Lung (tissue), 17 donors: ENCODE measurements at places on chromosomes 5 and 9.

DNA sequence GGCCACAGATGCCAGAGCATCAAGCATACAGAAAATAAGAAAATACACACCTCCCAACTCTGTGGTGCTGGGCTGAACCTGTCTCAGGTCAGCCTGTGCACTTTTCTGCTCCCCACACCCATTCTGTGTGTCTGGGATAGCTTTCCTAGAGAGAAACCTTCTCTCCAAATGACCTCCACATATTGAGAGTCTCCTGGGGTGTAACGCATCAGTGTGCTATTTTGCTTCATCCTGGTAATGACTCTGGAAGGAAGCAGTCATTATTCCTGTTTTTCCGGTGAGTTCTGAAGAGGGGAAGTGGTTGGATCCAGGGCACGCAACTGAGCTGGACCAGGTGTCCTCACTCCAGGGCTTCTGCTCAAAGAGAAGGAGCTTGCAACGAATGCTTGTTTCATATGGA, 73.2 kb upstream of the SH3PXD2B start:
- no peak overlapping the region for H3K4me3 ChIP-seq
- H3K27ac ChIP-seq: peak overlapping the region; percentile 26
- peak; percentile 51 for DNase-seq
- no peaks in the 10 kb centered on the region for H3K36me3 ChIP-seq

- no peak overlapping the region for H3K27ac ChIP-seq
- no peak for DNase-seq
- no peaks in the 10 kb centered on the region for H3K36me3 ChIP-seq
- no peak overlapping the region for H3K4me3 ChIP-seq
- H3K4me1 ChIP-seq: peaks cover 4% of the 10 kb centered on the region
- H3K27me3 ChIP-seq: no peaks in the 10 kb centered on the region
These were observed 120.6 kb downstream of the SEMA6A start for GRCh38 chr5:116453988-116454411.

DNA sequence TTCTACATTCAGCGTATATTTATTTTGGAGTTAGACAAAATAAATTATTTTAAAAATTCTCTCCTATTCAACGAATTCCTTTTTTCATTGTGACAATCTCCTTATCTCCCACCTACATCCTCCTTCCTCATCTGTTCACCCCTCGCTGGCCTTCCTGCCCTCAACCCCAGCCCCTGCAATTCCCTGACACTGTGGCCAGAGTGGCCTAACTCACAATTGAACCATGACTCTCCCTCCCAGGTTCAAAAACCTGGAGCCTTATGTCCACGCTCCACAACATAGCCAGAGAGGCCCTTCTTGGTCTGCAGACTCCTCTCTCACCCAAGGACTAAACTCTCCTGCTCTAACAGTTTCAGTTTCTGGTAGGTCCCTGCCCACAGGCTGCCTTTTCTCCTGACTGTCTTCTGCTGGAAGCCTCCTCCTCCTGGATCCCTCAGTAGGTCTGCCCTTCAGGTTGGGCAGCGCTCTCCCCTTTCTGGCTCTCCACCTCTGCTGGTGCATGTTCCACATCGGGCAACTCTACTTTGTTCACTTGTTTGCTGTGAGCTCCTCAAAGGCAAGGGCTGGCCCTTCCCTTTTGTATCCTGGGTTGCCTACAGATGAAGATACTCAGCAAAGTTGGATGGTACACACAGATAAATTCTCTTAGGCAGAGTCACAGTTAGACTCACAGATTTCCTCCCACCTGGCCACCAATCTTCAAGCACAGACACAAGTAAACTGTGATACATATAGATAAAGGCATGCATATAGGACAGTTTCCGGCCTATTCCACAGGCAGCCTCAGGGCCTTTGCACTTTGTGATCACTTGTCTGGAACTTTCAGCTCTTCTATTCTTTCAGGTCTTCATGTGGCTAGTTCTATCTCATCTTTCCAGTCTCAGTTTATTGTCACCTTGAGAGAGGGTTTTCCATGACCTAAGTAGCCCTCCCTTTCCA, 19.8 kb upstream of the MYORG start:
- H3K36me3 ChIP-seq: peaks cover 5% of the 10 kb centered on the region
- no peaks in the 10 kb centered on the region for H3K4me1 ChIP-seq
- no peak overlapping the region for H3K4me3 ChIP-seq
- no peak for DNase-seq
- no peak overlapping the region for H3K27ac ChIP-seq

DNA sequence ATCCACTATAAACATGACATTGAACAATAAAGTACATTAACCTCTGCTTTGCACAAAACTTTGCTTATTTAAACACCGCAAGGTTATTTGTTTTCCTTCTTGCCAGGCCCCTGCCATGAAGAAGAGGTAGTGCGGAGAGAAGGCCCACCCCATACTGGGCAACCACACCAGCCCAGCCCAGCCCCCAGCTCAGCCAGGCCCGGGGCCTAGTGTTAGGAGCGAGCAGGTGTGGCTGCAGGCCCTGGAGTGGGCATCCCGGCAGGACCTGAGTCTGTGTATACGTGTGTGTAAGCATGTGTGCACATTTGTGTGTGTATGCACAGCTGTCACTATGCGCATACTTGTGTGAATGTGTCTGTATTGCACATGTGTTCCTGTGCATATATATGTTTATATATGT, 90.4 kb upstream of the MVB12B start:
- H3K4me3 ChIP-seq: no peak overlapping the region
- no peaks in the 10 kb centered on the region for H3K36me3 ChIP-seq
- no peaks in the 10 kb centered on the region for H3K4me1 ChIP-seq
- no peaks in the 10 kb centered on the region for H3K27me3 ChIP-seq
- DNase-seq: no peak
- H3K27ac ChIP-seq: no peak overlapping the region

DNA sequence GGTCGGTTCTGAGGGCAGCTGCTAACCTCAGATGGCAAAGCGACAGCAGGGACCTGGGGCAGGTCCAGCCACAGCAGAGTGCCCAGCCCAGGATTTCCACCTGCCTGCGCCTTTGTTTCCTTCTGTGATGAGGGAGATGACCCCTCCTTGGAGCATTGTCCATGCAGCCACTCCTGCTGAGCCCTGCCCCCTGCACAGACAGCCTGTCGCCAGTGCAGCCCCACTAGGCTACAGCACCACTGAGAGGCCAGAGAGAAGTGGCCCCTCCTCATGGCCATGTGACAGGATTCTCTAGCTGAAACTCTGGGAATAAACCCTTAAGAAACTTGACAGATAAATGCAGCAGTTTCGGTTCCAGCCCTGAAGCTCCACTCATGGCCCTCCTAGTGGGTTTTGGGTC, 10.5 kb upstream of the MRNIP start:
- no peak overlapping the region for H3K27ac ChIP-seq
- peaks cover 27% of the 10 kb centered on the region for H3K36me3 ChIP-seq
- no peak for DNase-seq
- no peaks in the 10 kb centered on the region for H3K4me1 ChIP-seq
- H3K27me3 ChIP-seq: no peaks in the 10 kb centered on the region

DNA sequence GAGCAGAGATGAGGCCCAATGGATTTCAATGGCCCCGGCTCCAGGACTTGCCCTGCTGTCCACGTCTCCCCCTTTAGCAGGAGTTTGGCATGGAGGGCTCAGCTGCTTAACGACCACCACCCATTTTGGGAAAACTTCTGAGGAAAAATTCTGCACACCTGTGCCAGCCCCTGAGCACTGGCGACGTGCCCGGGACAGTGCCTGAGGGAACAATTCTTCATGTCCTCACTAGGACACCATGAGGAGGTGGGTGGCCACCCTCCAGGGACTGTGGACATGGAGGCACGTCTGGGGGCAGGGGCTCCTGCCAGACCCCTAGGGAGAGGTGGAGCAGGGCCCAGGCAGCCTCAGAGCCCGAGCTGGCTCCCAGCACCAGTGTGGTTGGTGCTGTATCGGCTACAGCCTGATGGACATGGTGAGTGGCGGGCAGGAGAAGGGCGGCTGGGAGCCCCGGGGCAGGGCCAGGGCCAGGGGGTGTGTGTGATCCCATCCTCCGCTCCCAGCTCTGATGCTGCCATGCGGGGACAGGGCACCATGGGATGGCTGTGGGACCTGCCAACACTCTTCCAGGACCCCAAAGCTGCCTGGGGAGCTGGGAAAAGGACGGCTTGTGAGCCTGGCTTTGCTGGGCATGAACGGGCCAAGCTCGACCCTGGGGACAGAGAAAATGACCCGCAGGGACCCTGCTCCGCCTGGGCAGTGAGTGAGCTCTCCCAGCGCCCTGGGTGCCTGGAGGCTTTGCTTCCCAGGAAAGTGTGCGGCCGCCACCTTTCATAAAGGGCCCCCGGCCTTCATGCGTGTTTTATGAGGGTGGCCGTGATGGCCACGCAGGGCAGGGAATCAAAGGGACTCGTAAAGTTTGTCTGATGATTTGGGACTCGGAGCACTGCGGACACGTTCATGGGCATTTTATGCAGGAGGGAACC, 3.6 kb upstream of the QSOX2 start:
- no peaks in the 10 kb centered on the region for H3K36me3 ChIP-seq
- H3K4me3 ChIP-seq: no peak overlapping the region
- peaks cover 4% of the 10 kb centered on the region for H3K4me1 ChIP-seq
- peaks cover 3% of the 10 kb centered on the region for H3K27me3 ChIP-seq
